ENCODE measurements at places on chromosomes 4 and X.

- DNase-seq = no peak
Observed at GRCh38 chrX:100864657-100865391, 9.3 kb downstream of the NOX1 start.

- DNase-seq = no peak
Observed at GRCh38 chr4:186900984-186901383, 177.3 kb upstream of the FAT1 start.

- DNase-seq = no peak
Observed at GRCh38 chrX:63785708-63786040, 660 bp upstream of the ARHGEF9 start.

DNA sequence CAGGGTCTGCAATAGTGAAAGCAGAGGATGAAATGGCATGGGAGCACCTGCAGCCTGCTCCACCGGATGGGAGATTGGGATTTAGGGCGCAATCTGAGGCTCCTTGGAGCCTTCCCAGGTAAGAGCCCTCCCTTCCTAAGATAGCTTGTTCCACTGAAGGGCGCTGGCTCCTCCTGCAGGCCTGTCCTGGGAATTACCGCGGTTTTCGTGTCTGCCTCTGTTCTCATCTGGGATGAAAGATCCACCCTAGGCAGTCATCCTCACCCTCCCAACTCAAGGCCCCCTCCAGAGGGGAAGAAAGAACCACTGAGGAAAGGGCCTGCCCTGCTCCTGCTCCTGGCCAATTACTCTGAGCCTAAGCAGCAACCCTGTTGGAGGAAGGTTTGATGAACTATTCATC is 547.5 kb downstream of the SMARCA1 start:
- no peak for DNase-seq

- no peak for DNase-seq
Observed at GRCh38 chr4:92128676-92129075, 175.1 kb upstream of the GRID2 start.

- no peak for DNase-seq
Observed at GRCh38 chr4:39036172-39036571, 4.0 kb upstream of the TMEM156 start.

DNA sequence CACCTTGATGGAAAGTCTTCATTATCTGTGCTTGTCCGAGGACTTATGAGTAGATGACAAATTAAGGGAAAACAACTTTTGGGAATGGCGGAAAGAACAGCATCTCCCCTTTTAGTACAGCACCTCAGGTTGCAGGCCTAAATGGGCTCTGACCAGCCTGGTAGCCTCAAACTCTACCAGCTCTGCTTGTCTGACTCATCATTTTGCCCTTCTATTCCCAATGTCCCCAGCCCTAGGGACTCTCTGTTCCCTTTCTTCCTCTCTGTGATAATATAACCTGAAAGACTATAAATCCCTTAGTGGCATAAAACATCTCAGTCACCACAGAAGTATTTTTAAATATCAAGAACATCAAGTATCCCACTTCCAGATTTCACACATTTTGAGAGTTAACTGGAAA is 121.9 kb downstream of the THOC2 start:
- DNase-seq = no peak

GRCh38 chr4:186104890-186105646 is 564 bp downstream of the FAM149A start:
- no peak for DNase-seq

DNA sequence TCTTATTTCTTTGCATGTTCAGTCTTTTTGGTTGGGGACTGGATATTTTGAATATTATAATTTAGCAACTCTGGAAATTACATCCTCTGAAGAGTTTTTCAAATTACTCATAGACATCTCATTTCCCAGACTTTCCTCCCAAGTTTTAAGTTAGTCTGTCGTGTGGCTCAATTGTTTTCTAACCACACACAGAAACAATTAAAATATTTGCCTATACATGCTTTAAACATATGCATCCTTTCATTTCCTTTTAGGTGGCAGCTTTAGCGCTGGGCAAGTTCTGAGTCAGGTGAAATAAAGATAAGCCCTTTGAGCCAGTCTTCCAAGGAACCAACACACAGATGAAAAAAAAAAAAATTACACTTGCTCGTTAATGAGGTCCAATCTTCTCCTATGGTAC is 307.0 kb upstream of the SPOCK3 start:
- DNase-seq = no peak

All from activated naive CD8-positive, alpha-beta T cell treated with anti-CD3 and anti-CD28 coated beads, Interleukin-2, amount 50 U/mL, for 16 hours (primary cell).